ENCODE measurements at places on chromosomes 4 and X.

GRCh38 chr4:102036016-102036415, 245.5 kb downstream of the BANK1 start:
- no peak for DNase-seq

GRCh38 chrX:40922307-40922706, 162.9 kb upstream of the USP9X start:
- DNase-seq = no peak

DNA sequence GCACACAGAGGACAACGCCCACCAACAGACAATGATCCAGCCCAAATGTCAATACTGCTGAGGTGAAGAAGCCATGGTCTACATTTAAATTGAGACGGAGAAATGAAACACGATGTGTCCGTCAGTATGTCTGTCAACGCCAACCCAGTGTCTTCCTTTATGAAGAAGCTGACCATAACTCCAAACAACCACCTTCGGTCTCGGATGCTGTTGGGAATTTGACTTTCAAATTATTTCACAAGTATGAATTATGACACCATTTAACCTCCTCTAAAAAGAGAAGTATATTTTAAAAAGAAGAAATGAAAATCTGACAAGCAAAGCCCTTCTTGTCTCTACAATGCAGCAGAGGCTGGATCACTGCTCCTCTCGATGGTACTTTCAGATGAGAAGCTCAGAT, 123.7 kb upstream of the MAP3K15 start:
- no peak for DNase-seq

DNA sequence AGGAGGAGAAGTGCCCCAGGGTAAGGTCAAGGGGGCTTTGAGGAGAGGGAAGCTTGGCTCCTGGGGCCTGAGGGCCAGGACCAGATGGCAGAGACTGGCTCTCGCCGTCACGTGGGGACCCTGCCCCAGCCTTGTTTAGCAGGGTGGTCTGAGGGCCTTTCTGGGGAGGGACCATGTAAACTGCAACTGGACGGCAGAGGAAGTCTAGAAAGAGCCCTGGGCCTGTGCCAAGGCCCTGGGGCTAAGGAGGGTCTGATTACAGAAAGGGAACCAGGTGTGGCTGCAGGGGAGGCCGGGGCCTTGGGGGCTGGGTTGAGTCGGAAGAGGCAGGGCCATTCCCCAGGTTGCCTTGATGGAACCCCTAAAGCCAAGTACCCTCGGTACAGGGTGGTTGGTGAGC, 1.8 kb upstream of the HGFAC start:
- DNase-seq = no peak

DNA sequence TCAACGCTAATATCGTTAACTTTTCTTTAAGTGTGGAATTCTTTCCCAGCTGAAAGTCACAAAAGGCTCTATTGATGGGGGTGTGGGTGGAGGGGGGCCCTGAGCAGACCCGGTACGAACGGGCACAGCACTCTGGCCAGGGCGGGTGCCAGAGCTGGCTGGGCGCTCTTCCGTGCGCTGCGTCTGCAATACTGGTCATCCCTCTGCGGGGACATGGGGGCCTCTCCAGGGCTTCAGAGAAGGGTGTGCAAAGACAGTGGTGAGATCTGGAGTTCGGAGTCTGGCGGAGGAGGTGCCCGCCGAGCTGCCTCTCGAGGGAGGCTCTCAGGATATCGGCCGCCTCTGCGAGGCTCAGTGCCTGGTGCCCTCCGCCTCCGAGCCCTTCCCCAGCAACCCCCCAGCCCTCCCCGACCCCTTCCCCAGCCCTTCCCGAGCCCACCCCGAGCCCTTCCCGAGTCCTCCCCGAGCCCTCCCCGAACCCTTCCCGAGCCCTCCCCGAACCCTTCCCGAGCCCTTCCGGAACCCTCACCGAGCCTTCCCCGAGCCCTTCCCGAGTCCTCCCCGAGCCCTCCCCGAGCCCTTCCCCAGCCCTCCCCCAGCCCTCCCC, 34.3 kb downstream of the FGFRL1 start:
- no peak for DNase-seq

DNA sequence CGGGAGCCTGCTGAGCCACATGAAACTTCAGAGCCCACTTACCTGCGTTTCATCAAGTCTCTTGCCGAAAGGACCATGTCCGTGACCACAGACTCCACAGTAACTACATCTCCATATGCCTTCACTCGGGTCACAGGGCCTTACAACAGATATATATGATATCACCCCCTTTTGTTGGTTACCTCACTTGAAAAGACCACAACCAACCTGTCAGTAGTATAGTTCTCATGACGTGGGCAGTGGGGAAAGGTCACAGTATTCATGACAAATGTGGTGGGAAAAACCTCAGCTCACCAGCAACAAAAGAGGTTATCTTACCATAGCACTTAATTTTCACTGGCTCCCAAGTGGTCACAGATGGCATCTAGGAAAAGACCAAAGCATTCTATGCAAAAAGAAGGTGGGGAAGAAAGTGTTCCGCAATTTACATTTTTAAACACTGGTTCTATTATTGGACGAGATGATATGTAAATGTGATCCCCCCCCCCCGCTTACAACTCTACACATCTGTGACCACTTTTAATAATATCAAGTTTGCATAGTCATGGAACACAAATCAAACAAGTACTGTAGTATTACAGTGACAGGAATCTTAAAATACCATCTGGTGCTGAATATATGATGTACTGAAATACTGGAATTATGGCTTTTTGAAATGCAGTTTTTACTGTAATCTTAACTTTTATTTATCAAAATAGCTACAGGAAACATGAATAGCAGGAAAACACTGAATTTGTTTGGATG, 129.9 kb downstream of the TET2 start:
- DNase-seq = no peak

DNA sequence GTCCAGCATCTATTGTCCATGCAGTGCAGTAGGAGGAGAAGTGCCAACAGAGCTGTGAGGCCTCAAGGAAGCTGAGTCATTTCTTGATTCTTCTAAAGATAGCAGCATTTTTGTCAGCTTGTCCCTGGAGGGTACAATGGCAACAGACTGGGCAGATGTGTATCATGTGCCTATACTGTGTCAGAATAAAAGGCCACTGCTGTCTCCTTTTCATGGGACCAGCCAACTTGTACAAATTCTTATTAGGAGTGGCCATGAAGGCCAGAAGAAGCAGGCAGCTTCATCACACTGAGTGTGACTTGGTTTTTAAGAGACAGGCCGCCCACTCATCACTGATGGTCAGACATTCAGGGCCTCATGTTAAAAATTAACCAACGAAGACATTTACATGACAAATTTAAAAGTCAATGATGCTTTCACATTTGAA, 185.0 kb upstream of the FAM241A start:
- no peak for DNase-seq

Measured in T-helper 2 cell (primary cell).